ENCODE measurements at places on chromosomes 5 and 9. TPM values are rescaled to one million over a fixed set of nuclear protein-coding genes. Genes with fewer than 3 reads are reported as not detected.
A peak's percentile ranks its signal among the peaks of the same experiment; 100 is the strongest.

Gene PPP2R2B
- 0.67 TPM for polyA plus RNA-seq

Gene ORM2
- polyA plus RNA-seq = not detected

DNA sequence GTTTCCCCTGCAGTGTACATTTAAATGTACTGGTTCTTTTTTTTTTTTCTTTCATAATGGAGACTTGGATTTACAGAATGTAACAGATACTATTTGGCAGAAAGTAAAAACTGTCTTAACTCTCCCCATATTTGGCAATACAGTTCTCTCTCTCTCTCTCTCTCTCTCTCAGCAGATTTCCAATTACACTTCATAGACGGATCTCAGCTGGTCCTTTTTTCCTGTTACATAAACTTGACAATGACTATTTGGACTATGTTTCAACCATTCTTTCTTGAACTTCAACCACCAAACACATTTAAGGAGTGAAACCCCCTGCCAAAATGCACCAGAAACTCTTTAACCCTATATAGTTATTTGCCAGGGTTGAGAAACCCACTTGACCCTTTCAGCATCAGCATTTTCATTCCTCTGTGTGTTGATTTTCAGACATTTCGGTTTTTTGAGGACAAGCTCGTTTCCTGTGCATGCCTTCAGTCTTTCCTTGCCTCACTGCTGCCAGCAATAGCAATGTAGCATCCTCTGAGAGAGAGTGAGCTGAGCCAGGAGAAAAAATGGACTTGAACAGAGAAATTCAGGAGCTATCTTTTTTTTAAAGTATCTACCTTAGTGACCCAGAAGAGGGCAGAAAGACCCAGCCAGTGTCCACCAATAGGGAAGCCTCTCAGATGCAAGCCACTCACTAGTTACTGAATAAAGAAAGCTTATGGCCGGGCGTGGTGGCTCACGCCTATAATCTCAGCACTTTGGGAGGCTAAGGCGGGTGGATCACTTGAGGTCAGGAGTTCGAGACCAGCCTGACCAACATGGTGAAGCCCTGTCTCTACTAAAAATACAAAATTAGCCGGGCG is 26.0 kb upstream of the GNA14 start:
- no peak for DNase-seq
- no peaks in the 10 kb centered on the region for H3K4me1 ChIP-seq
- H3K36me3 ChIP-seq = no peaks in the 10 kb centered on the region

- no peaks in the 10 kb centered on the region for H3K36me3 ChIP-seq
- peak; percentile 36 for DNase-seq
- H3K4me3 ChIP-seq = peak overlapping the region; percentile 33
- no peaks in the 10 kb centered on the region for H3K27me3 ChIP-seq
Observed at GRCh38 chr9:91192381-91193086, 169.2 kb downstream of the AUH start.

DNA sequence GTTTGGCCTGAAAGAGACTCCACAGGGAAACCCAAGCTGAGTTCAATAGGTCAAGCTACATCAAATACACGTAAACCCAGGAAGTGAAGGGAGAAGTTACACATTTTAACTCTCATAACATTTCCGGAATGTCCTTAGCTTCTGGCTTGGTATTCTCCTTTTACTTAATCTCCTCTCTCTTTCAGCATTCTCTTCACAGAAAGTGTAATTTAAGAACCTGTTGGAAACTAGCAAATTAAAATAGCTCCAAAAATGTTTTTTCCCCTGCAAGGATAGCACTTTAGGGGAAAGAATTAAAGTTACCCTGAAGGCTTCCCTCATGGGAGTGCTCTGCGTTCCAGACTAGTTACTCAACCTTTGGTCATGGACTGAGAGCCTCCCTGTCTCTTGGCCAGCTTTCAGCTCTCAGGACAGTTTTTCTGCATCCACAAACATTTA is 292.7 kb upstream of the TARS1 start:
- no peak overlapping the region for H3K27ac ChIP-seq
- no peak overlapping the region for H3K4me3 ChIP-seq
- no peaks in the 10 kb centered on the region for H3K27me3 ChIP-seq
- H3K4me1 ChIP-seq = peaks cover 16% of the 10 kb centered on the region

GRCh38 chr5:134142052-134142451 is 27.6 kb downstream of the TCF7 start:
- no peak for DNase-seq
- peaks cover 16% of the 10 kb centered on the region for H3K4me1 ChIP-seq
- peaks cover 28% of the 10 kb centered on the region for H3K36me3 ChIP-seq
- H3K27me3 ChIP-seq = no peaks in the 10 kb centered on the region
- no peak overlapping the region for H3K27ac ChIP-seq

DNA sequence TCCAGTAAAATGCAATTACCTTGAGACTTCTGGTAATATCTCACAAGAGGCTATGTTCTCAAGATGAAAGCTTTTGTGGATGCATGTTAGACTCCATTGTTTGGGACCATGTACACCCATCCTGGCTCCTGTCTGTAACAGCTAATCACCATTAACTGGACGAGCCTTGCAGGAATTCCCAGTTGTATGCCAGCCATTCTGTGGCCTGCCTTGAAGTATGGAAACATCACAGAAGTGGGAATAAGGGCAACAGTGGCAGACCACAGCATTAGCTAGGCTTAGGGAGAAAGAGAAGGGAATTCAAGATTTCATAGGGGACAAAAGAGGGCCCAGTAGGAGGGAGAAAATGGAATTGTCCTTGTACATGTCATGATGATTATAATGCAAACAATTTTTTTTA is 79.0 kb downstream of the RORB start:
- H3K4me1 ChIP-seq = no peaks in the 10 kb centered on the region
- no peaks in the 10 kb centered on the region for H3K27me3 ChIP-seq
- no peak overlapping the region for H3K27ac ChIP-seq
- no peak overlapping the region for H3K4me3 ChIP-seq
- no peak for DNase-seq

GRCh38 chr9:13513716-13514444 is 234.4 kb upstream of the MPDZ start:
- DNase-seq = peak; percentile 6
- H3K4me1 ChIP-seq = no peaks in the 10 kb centered on the region
- no peak overlapping the region for H3K27ac ChIP-seq
- H3K27me3 ChIP-seq = no peaks in the 10 kb centered on the region

DNA sequence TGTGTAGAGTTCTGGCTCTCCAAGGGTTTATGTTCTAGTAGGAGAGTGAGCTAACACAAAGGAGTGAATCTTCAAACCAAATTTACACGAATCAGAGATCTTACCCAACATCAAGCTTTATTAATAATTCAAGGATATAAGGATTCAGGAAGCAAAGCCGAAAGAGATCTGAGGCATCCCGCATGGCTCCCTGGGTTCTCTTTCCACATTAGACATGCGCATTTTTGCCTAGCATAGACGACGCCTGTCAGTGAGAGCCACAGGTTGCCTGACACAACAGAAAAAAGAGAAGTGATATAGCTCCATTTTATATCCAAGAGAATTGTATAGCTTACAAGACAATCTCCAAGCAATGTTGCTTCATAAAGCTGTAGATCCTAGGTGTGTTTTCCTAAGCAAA is 52.6 kb downstream of the ESM1 start:
- peaks cover 42% of the 10 kb centered on the region for H3K27me3 ChIP-seq
- H3K4me1 ChIP-seq = no peaks in the 10 kb centered on the region
- no peaks in the 10 kb centered on the region for H3K36me3 ChIP-seq
- no peak for DNase-seq
